ENCODE measurements at places on chromosomes 1 and 21.

GRCh38 chr1:236107121-236107907 lies 35.0 kb upstream of the GPR137B start:
- DNase-seq: no peak

DNA sequence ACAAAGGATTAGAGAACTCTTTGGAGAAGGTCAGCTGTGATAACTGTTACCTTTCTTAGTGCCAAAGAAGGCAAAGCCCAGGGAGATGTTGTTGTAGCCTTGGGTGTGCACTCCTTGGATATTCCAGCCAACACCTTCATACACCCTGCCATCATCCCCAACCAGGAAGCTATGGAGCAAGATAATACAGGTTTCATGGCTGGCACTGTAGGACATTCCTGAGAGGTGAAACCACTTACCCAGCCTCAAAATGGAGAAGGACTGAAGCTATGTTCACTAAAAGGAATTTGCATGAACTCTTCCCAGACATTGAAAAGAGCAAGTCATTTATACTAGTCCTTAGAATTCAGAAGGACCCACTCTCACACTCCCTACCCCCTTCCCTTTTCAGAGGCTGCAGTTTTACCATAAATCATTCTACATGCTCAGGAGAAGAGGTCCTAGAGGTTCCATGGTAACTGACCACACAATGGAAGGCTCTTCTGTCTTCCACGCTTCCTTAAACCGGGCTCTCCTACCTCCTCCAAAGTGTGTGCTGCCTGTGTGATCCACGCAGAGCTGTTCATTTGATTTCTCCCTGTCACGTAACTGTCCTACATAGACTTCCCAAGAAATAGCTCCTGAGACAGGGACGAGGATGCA lies 5.5 kb downstream of the PGLYRP4 start:
- no peak for DNase-seq

- no peak for DNase-seq
These were observed 46.1 kb downstream of the FAF1 start for GRCh38 chr1:50913954-50914353.

DNA sequence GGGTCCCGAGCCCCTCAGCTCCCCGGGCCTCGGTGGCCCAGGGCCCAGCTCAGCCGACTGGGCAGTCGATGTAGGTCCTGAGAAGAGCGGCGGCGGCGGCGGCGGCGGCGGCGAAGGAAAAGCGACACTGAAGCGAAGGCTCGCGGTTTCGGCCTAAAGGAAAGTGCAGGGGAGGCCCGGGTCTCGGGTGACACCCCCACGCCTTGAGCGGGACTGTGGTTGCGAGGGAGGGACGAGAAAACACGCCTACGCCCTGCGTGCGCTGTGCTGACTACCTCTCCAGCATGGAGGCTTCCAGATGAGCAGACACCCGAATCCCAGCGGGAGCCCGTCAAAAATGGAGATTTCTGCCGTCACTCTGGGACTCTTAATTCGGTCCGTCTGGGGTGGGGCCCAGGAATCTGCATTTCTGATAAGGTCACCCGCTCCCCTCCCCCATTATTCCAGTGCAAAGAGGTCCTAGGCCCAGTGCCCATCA lies 31.2 kb downstream of the DNTTIP2 start:
- peak; percentile 62 for DNase-seq

DNA sequence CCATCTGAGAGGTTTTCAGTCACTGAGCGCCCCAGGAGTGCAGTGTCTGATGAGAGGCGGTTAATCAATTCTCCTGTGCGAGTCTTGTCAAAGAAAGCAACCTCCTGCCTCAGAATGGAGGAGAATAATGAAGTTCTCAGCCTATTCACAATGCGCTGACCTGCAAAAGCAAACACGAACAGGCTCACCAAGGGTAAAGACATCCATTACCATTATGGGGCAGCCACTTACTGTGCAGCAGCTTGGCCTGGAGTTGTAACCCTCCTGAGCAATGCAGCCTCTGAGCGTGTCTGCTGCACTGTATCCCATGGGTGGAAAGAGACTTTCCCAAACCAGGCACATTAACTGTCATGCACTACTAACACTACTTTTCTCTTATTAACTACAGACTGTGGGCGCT lies 11.0 kb downstream of the ABCB10 start:
- no peak for DNase-seq

DNA sequence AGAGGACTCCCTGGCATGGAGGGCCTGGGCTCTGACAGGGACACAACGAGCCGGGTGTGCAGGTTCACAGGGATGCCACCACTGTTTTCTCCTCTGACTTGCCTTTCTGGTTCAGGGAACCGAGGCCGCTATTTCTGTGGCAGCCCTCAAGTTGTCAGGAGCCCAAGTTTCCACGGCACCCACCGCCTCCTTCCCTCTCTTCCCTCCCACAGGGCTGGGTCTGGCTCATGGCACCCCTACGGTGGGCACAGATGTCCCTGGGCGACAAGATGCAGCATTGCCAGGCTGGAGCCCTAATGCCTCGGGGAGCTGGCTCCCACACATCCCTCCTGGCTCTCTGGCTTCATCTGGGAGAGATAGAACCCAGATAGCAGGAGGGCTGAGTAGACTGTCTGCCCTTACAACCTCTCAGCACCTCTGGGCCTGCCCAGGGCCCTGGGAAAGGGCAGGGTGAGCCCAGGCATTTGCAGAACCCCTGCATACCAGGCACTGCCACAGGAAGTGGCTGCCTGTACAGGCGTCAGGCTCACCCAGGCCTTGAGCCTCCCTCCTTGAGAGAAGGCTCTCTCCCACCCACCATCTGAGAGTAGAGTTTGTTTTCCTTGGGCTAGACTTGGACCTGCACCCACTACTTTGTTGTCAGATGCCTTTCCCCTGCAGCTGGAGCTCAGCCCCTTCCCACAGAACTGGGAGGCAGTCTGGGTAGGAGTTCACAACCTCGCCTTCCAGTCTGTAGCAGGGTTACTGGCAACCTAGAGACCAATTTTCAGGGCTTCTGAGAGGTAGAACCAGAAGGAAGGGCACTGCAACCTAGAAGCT lies 20.5 kb downstream of the KCNC4 start:
- DNase-seq: no peak

DNA sequence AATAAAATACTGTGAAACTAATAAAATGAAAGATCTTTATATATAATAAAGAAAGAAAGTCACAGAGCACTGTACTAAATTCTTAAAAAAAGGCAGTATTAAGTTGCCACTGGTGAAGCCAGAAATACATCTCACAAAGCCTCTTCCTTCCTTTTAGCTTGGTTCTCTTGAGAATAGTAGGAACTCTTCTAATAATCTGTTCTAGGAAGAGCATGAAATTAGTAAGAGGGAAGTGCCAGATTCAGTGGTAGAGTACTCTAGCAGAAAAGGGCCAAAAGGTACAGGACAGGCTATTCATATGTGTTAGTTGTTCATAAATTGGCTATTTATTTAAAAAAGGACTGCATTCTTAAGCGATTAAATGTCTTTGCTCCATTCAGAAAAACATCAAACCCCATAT lies 33.7 kb downstream of the CTTNBP2NL start:
- DNase-seq: no peak

GRCh38 chr21:22880573-22880972 lies 1882.4 kb downstream of the NCAM2 start:
- no peak for DNase-seq

DNA sequence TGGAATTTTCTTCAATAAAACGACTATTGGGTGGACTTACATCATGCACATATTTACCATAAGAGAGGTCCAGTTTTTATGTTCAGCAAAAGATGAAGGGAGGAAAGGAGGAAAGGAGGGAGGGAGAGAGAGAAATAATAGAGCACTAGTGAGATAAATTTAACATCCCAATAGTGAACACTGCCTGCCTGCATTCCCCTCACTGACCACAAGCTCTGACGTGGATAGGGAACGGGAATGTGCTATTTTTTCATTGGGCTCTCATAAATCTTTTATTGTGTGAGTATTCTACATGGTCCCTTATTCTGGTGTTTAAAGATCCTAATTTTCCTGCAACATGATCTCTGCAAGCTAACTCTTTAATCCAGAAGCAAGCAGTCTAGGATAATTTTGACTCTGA lies 82.1 kb downstream of the TTC3 start:
- DNase-seq: no peak

DNA sequence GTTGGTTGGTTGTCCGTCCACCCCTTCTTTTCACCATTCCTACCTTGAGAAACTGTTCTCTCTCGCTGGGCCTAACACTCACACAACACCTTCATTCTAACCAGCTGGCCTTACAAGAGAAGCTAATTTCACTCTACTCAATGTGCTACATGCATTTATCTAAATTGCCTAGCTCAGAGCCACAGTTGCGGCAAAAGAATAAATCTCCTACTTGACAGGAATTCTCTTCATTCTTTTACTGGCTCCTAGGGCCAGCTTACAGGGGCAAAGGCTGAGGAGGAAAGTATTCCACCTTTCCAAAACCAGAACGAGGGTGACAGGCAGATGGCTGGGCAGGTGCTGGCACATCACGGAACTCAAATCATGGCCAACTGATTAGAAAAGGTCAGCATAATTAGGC lies 6.5 kb downstream of the F3 start:
- DNase-seq: no peak

- DNase-seq: no peak
These were observed 185.6 kb downstream of the TOMM20 start for GRCh38 chr1:234942879-234943506.

DNA sequence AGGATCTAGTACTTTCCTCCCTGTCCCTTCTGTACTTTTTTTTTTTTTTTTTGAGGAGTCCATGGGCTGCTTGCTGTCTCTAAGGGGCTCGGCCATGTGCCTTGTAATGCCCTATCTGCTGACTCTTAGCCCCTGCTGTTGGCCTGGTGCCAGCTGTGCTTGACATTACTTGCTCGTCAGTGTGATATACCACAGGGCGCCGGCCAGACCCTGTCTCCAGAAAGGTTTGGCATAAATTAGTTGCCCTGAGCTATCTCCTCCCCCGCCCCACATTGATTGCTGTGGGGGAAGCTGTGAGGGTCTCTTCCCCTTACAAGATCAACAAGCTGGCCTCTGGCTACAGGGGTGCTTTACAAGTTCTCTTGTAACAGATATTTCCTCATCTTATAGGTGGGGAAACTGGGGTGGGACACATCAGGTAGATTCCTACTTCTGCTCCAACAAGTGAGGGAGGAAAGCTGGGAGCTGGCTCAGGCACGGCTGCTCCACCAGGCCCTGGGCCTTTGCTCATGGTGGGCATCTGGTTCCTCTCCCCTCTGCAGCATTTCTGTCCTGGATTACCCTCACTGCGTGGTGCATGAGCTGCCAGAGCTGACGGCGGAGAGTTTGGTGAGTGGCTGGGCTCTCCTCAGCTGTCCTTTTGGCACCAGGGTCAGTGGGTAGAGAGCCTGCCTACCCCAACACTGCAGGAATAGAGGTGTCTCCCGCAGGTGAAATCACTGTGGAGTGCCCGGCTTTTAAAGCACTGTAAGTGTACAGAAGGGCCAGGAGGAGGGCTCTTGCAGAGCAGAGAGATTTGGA lies 15.6 kb downstream of the STRIP1 start:
- no peak for DNase-seq

- DNase-seq: no peak
These were observed 147.5 kb downstream of the ZC3H11B start for GRCh38 chr1:219465212-219466093.

DNA sequence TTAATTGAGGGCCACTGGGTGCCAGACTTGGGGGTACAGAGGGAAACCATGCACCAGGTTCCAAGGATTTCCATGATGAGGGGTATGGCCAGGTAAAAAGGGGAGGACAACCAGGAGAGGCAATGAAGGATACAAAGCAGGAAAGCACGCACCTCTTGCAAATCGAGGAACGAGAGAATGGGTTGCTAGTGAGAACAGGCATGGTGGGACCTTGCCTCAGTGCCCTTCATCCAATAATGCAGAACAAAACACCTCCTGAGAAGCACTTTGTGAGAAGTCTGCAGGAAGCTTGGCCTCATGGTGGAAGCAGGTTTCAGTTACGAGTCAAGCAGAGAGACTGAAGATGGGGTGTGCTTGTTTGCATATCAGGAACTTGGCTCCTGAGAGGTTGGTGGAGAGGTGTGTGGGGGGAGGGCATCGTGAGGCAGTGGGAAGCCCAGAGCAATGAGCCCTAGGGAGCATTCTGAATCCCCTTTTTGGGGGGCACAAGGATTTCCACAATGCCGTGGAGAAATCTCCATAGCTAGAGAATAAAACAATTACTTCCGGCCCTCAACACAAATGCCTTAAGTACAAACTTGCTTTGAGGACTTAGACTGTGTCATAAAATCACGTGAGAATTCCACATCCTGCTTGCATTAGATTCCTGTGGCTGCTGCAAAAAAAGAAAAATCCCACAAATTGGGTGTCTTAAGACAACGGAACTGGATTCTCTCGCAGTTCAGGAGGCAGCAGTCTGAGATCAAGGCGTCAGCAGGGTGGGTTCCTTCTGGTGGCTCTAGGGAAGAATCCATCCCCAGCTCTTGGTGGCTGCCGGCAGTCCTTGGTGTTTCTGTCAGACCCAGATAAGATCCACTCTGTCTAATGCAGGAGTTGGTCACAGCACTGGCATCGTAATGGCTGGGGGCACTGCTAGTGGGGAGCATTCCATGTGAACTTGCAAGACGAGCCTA lies 54.9 kb upstream of the BACE2 start:
- no peak for DNase-seq

- no peak for DNase-seq
These were observed 828 bp downstream of the PNRC2 start for GRCh38 chr1:23960291-23961020.

DNA sequence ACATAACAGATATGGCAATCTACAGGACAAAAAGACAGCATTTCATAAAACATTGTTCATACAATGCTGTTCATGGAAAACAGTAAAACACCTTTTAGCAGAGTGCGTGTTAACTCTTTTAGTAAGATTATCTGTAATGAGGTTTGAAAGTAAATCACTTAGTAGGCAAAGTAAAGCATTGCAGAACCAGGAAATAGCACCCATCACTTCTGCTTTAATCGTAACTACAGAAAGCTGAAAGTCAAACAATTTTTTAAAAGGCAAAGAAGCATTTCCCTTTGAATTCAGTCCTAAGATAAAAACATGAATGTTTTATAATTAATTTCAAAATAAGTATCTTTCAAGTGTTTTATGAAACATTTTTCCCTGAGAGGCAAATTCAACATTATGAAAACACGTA lies 63.3 kb upstream of the RNF11 start:
- DNase-seq: no peak

- no peak for DNase-seq
These were observed 4.8 kb downstream of the RGS16 start for GRCh38 chr1:182599339-182599738.

DNA sequence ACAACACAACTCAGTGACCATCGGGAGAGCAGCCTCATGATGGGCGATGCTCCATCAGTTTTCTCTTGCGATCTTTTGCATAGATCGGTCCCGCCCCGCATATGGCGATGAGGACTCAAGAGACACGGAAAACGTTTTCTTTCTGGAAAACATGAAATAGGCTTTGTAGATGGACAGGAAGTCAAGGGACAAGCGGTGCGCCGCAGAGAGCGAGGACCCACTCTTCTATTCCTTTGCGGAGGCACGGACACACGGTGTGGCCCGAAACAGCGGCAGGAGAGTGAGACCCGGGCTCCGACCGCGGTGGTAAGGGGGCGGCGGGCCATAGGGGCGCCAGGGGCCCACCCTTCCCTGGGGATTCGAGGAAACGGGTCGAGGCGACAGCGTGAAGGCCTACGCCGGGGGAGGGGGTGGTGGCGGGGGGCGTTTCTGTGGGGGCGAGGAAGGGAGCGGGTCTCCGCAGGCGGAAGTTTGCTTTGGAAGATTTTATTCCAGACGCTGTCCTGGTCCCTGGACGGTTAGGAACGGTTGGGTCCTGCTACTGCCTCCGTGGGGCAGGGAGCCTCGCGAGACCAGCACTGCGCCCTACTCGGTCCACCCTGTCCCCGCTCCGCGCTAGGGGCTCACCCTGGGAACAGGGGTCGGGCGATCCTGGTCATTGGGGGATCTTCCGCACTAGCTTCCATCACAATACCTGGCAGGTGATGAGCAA lies 796 bp upstream of the TDRKH start:
- no peak for DNase-seq

All from activated T-cell treated with anti-CD3 and anti-CD28 coated beads for 4 hours (primary cell).